ENCODE measurements at places on chromosomes 4 and X. TPM values are rescaled to one million over a fixed set of nuclear protein-coding genes. Genes with fewer than 3 reads are reported as not detected.

GRCh38 chr4:81905971-81906370 is 434.3 kb upstream of the RASGEF1B start:
- DNase-seq: no peak

DRD5 gene
- total RNA-seq: not detected

- DNase-seq: no peak
Measured at GRCh38 chr4:8835521-8836365, 35.9 kb downstream of the HMX1 start.

KIF4A gene
- total RNA-seq: 0.09 TPM

DNA sequence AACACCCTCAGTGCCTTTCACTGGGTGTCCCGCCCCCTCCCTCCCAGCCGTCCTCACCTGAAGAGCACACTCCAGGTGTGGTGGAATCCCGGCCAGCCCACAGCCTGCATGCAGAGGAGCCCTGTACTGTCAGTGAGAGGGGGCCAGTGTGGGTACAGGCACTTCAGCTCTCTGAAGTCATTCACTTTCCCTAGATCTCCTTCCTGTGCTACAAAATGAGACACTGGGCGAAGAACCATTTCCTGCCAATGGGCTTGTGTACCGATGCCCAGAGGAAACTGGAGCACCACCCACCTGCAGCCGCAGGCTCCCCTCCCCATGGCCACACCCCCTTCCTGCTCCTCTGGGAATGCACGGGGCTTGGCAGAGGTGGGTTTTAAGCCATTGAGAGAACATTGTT is 73.9 kb upstream of the C4orf50 start:
- no peak for DNase-seq

GAB3 gene
- 22.5 TPM for total RNA-seq

DNA sequence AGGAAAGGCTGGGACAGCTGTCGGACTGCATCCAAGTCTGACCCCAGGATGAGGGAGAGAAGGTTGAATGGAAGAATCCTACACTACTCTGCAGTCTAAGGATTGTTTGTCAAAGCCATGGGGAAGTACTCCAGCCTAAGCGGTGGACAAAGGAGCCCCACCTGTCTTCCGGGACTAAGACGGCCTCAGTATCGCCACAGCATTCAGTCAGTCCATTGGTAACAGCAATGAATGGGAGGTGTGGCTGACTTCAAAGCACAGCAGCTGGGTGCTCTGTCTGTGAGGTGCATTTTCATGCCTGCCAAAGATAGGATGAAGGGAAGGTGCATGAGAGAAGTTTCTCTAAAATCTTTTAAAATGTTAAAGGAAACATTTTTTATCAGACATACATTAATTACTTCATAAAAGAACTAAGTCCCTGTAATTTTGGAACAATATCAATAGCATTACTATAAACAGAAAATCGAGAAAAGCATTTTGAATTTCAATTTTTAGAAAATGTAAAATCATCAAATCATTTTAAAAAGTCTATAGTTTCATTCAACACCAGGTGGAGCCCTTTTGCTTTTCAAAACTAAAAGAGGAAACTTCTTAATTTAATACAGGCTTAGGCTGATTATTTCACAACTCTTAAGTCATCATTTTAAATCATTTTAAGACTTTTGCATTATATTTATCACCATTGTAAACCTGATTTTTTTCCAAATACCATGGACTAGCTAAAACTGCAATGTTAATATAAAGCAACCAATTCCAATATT is 27.6 kb upstream of the INTU start:
- DNase-seq: no peak

Data from omental fat pad (tissue), 4 donors.